ENCODE measurements at places on chromosomes 13 and 19.

DNA sequence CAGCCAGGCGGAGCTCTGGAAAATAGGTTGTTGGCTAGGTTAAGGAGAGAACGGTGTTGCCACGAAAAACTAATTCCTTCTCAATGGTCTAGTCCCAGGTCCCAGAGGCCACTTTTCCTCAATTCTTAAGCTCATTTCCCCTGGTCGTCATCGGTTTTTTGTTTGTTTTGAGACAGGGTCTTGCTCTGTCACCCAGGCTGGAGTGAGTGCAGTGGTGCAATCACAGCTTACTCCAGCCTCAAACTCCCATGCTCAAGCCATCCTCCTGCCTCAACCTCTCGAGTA is 1.2 kb downstream of the SF3A2 start:
- DNase-seq, result no peak

GRCh38 chr19:4951656-4952055 is 17.3 kb upstream of the KDM4B start:
- no peak for DNase-seq

DNA sequence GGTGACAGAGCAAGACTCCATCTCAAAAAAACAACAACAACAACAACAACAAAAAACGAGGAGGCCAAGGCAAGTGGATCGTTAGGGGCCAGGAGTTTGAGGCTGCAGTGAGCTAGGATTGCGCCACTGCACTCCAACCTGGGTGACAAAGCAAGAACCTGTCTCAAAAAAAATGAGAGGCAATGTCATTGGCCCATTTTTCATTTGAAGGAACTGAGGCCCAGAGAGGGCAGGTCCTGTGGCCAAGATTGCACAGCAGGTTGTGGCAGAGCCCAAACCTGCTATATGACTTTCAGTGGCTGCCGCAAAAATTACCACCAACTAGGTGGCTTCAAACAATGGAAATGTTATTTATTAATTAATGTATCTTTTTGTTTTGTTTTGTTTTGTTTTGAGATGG is 5.5 kb downstream of the PIK3R2 start:
- no peak for DNase-seq

- no peak for DNase-seq
Observed at GRCh38 chr19:28018499-28018898, 1194.5 kb downstream of the UQCRFS1 start.

GRCh38 chr19:41925208-41926003 is 2.8 kb downstream of the ERFL start:
- no peak for DNase-seq

DNA sequence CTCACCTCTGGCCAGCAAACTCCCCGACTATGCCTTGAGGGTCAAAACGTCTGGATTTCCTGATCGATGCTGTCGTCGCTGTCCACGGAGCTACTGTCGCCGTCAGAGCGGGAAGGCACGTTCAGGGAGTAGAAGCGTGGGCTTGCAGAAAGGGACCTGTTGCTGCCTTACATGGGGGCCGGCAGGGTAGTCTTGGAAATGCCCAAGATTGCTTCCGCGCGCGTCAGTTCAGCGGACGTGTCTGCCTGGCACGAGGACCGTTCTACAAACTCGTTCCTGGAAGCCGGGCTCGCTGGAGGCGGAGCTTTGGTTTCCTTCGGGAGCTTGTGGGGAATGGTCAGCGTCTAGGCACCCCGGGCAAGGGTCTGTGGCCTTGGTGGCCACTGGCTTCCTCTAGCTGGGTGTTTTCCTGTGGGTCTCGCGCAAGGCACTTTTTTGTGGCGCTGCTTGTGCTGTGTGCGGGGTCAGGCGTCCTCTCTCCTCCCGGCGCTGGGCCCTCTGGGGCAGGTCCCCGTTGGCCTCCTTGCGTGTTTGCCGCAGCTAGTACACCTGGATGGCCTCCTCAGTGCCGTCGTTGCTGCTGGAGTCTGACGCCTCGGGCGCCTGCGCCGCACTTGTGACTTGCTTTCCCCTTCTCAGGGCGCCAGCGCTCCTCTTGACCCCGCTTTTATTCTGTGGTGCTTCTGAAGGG is 15.4 kb downstream of the RB1 start:
- DNase-seq, result no peak
